ENCODE measurements at places on chromosomes 5 and 9. TPM values are rescaled to one million over a fixed set of nuclear protein-coding genes. Genes with fewer than 3 reads are reported as not detected.

PRDM9 gene
- not detected for total RNA-seq

DNM1 gene
- 2.6 TPM for total RNA-seq

TEX48 gene
- total RNA-seq, result not detected

TMC1 gene
- total RNA-seq, result not detected

EPB41L4B gene
- total RNA-seq, result 31.6 TPM

GLDC gene
- 87.2 TPM for total RNA-seq

ACER2 gene
- total RNA-seq, result 3.3 TPM

BAAT gene
- 648 TPM for total RNA-seq

GRCh38 chr9:27634879-27635278, 61.6 kb upstream of the C9orf72 start:
- DNase-seq, result no peak

DNA sequence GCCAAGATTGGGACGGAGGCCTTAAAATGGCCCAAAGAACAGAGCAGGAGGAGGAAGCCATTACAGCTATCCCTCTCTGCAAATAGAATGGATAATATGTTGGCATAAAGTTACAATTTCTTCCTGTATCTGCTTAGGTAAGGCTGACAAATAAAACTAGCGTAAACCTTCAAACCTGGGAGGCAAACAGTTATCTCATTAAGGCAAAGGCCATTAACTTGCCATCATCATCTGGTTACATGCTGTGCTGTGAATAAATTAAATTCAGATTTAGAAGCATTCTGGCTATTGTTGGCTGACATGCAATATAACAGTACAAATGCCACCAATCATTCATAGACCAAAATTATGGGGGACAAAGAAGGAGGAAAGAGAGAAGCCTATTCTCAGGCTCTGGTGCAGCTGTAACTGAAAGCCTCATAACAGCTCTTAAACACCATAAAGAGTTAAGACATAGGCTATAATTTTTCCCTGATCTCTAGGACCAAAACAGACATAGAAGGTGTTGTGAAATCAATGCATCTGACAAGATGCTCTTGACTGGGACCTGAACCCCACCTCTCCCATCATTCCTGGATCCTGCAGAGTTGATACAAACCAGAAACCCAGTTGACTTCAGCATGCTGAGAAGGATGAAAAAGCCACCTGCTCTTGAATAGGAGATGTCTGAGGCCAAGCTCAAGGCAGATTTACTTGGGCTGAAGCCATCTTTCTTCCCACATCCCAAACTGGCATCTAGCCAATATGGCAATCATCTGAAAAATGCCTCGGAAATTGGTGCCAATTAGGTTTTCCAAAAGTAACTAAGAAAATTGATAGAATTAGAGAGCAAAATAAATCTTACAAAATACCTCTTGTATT, 62.5 kb downstream of the PLCXD3 start:
- DNase-seq, result no peak

DNA sequence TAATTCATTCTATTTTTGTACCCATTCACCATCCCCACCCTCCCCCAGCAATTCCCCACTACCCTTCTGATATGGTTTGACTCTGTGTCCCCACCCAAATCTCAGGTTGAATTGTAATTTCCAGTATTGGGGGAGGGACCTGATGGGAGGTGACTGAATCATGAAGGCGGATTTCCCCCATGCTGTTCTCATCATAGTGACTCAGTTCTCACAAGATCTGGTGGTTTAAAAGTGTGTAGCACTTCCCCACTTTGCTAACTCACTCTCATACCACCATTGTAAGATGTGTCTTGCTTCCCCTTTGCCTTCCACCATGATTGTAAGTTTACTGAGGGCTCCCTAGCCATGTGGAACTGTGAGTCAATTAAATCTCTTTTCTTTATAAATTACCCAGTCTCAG, 25.9 kb upstream of the TESK1 start:
- no peak for DNase-seq

- no peak for DNase-seq
These were observed 41.5 kb upstream of the PPP3R2 start for GRCh38 chr9:101636247-101636646.

DNA sequence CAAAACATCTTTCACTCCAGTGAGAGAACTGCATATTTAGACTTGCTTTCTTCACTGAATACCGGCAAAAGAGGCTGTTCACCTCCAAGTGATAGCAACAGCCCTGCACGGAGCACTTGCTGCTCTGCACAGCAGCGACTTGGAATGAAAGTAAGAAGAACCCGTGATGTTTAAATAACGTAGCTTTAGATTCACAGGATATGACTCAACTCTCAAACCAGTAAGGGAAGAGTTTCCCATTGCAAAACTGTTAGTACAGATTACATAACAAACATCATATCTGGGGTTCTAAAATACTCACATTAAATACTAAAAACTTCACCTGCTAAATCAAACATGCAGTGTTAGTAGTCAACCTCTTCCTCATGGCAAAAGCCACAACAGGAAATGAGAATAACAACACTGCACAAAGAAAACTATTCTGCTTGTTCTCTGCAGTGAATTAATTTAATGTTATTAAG, 203.4 kb downstream of the MCTP1 start:
- no peak for DNase-seq

DNA sequence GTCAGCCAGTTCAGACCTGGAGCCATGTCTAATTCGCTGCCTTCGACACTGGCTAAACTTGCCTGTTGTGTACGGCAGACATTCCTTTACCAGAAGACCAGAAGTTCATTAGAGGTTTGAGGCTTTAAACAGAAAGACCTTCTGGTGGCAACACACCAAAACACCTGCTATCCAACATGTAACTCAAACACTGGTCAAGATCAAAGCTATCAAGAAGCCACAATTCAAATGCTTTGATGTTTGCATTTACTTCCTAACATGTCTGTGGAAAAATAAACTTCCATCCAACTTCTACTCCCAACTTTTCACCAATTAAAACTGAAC, 91.0 kb upstream of the RETREG1 start:
- no peak for DNase-seq

DNA sequence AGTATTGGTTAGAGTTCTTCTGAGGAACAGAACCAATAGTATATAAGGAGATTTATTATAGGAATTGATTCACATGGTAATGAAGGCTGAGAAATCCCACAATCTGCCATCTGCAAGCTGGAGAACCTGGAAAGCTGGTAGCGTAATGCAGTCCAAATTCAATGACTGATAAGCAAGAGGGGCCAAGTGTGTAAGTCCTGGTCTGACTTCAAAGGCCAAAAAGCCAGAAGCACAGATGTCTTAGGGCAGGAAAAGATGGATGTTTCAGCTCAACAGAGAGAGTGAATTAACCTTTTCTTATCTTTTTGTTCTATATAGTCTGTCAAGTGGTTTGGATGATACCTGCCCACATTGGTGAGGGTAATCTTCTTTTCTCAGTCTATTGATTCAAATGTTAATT, 146.4 kb downstream of the FGF10 start:
- no peak for DNase-seq

- DNase-seq, result no peak
These were observed 153.7 kb downstream of the INSYN2B start for GRCh38 chr5:169826618-169827017.
